HAP-1 (cell line): ENCODE measurements at places on chromosomes 13 and 19.

DNA sequence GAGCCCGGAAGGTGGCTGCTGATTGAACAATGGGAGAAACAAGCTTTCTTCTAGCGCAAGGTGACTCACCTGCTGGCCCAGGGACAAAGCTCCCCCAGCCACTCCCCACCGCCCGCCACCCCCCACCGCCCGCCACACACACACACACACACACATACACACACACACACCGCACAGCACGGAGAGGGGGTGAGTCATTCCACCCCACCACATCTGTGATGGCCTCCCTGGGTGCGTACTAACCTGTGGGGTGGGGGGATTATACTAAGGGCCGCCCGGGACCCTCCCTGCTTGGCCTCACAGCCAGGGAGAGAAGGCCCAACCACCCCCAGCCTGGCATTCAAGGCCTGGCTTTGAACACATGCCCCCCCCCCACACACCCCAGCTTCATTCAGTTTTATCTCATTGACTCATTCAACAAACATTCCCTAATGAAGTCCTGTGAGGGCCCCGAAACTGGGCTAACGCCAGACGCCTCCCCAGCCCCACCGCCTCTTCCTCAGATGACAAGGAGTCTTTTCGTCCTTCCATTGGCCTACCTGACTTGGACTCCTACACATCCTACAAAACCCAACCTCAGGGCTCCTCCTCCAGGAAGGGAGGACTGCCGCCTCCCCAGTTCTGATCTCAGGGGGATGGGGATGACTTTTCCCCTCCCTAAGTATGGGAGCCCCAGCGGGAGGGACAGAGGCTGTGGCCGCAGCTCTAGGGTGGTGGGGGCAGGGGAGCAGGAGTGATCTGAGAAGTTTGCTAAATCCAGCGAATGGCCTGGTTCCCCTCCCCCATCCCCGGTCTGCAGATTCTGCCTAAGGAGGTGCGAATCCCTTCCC lies 5.8 kb upstream of the ONECUT3 start:
- DNase-seq = no peak

GRCh38 chr19:36638862-36639510 lies 27.7 kb downstream of the ZNF461 start:
- no peak for DNase-seq

- peak; percentile 80 for DNase-seq
Observed at GRCh38 chr19:47848823-47849473, 10.1 kb upstream of the TPRX2 start.

DNA sequence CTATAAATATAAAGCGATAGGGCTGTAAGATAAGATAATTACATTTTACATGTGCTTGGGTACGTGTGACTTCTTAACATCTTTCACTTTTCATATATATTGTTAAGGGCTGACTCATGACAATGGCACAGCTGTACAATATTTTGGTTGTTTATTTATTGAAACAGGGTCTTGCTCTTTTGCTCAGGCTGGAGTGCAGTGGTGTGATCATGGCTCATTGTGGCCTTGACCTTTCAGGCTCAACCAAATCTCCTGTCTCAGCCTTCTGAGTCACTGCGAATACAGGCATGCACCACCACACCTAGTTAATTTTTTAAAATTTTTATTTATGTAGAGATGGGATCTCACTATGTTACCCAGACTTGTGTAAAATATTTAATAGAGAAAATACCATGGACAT lies 2532.4 kb upstream of the PCDH20 start:
- no peak for DNase-seq

DNA sequence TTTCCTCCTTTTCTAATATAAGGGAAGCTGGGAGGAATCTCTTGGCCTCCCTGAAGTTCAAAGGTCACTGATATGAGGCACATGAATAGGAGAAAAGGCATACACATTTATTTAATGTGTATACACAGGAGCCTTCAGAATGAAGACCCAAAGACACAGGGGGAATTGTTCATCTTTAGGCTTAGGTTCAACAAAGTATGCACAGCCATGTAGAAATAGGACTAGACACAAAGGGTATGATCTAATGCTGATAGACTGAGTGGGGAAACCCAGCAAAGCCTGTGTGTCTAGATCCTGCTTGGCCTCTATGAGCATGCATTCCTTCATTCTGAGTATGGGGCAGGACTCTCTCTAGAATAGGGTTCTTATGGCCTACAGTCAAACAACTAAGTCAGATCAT lies 177.1 kb upstream of the RFC3 start:
- no peak for DNase-seq

DNA sequence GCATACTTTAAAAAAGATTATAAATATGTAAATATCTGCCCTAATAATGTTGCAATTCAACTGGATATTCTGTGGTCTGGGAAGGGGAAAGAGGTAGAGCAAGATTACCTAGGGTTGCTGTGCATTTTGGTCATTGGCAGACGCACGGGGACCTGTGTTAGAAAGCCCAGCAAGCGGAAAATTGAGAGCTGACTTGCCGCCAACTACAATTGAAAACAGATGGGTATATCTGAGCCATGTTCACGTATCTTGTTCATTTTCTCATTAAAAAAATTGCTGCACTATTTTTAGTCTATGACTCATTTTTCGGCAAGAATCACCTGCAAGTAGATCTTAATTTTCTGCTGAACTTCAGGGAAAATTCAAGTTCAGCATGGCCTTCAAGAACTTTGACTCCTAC lies 308.5 kb upstream of the TMTC4 start:
- DNase-seq = no peak
